Activated naive CD8-positive, alpha-beta T cell treated with anti-CD3 and anti-CD28 coated beads, Interleukin-2, amount 10 ng/mL, durations not matched to agents 7 days and 5 days (primary cell): ENCODE measurements at places on chromosomes 7 and 10. TPM values are rescaled to one million over a fixed set of nuclear protein-coding genes. Genes with fewer than 3 reads are reported as not detected.
A peak's percentile ranks its signal among the peaks of the same experiment; 100 is the strongest.

- no peak for DNase-seq
Measured at GRCh38 chr7:50983850-50984249, 201.2 kb upstream of the GRB10 start.

The CFAP70 gene
- 2.2 TPM for total RNA-seq

DNA sequence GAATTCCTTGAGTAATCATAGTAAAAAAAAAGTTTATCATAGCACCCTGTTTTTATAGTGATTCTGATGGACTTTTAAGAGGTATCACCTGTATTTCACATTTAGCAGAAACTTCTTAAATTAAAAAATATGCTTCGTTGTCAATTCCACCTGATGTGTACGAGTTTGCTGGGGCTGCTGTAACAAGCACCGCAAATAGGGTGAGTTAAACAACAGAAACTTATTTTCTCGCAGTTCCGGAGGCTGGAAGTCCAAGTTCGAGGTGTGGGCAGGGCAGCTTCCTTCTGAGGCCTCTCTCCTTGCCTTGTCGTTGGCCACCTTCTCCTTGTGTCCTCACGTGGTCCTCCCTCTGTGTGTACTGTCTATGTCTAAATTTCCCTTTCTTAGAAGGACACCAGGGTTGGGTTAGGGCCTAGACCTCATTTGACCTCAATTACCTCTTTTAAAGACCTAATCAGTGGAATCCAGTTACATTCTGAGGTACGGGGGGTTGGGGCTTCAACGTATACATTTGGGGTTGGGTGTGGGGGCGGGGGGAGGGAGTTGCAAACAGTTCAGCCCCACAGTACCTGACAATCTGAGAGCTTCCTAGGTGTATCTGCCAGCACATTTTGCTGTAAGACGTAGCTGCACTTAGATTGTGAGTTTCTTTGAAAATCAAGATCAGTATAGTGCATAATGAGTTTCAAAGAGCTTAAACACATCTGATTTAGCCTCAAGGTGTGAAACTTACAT, 72.7 kb downstream of the RBM33 start:
- no peak for DNase-seq

The OLAH gene
- total RNA-seq = 0.61 TPM

GRCh38 chr10:87668324-87669074, 8.8 kb downstream of the PAPSS2 start:
- DNase-seq = no peak

DNA sequence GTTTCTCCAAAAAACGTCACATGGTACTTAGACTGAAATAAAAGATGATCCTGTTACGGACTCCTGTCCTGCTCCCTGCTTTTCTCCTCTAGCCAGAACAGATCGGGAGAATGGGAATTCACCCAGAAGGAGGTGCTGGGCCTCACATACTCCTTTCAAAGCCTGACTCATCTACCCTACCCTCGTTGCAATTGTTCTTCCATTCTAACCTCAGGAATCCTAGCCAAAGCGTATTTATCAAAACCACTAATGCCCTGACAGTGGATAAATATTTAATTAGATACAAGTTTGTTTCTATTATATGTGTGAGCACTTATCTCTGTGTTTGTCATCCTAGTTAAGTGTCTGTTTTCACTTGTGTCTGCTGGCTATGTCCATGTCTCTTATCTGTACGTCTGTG, 21.7 kb downstream of the ZCWPW1 start:
- DNase-seq = no peak

The RTKN2 gene
- total RNA-seq = 3.6 TPM

DNA sequence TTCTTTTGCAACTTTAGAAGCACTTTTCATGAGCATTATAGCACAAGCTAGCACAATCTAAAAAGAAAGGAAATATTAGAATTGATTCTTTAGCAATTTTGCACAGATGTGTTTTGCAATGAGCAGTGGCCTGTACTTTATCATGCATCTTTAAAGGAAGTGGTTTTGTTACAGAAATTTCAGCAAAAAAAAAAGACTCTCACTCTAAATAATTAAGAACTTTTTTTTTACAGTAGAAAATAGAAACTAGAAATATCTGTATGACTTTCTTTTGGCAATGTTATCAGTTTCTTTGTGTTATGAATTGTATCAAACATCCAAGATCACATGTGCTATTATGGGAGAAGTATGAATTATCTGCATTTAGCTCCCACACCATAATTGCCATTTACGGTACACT, 195.7 kb upstream of the KLF6 start:
- no peak for DNase-seq

DNA sequence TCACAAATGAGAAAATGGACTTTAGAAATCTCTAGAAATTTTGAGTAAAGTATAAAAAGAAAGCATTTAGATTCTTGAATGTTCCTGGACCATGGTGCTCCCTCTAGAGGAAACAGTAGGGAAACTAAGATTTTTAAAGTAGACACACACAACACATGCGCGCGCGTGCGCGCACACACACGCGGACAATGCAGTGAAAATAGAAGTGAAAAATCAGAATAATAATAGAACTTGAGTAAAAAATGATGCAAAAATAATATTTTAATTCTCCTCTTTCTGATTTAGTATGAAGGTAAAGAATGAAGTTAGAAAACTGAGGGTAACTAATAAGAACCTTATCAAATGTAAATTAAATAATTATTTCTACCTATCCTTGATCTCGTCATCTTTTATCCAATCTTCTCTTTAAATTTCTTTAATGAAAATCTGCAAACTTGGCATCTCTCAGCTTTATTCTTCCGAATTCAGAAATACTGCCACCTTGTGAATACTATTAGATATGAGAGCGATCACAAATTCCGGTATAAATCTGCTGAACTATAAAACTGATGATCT, 117.0 kb upstream of the AMPH start:
- DNase-seq = no peak

The TMEM213 gene
- total RNA-seq = not detected

The CAMK1D gene
- 7.5 TPM for total RNA-seq

- DNase-seq = no peak
Measured at GRCh38 chr10:85741626-85742300, 624.8 kb downstream of the GRID1 start.

DNA sequence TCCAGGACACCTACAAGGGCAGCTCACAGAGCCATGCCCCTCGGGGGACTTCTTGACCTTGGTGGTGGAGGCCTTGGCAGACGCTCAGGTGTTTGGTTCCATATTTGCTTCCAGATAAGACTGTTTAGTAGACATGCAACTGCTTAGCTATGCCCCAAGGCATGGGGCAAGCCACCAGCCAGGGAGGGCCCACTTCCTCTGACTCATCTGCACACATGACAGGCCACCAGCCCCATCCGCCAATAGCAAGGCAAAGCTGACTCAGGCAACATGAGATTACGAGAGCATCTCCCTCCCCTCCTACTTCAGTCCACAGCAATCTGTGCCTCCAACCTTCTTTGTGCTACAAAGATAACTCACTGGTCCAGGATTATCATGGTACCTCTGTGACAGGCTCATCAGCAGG, 54.9 kb downstream of the KCNMA1 start:
- DNase-seq = peak; percentile 39

DNA sequence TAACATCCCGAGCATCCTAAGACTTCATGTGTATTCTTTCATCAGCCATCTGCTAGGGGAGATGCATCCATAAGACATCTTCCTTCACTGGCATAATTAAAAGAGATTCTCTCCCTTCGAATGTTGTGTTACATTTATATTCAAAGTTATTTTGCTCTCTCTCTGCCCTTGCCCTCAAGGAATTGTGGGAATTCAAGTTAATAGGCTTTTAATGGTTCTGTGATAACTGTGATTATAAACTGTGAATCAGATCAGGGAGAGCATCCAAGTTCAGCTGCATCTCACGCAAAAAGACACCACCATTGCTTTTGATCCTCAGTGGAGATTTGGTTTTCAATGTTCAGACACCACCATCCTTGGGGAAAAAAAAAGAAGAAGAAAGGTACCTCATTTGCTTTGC, 9.2 kb upstream of the TEX36 start:
- DNase-seq = no peak

DNA sequence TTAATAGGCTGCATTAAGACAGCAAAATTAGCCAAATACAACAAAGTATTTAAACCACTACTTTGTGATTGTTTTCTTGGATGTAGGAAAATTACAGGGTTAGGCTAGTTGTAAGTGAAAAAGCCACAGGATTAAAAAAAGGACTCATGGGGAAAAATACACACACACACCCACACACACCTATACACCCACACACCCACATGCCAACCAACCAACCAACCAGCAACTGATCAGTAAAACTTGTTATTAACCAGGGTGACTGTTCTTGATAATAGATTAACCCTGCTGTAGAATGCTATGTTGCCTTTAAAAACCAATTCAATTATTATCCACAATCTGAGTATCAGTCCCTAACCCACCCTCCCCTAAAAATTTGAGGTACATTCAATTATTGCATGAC, 49.0 kb downstream of the MTPN start:
- no peak for DNase-seq

DNA sequence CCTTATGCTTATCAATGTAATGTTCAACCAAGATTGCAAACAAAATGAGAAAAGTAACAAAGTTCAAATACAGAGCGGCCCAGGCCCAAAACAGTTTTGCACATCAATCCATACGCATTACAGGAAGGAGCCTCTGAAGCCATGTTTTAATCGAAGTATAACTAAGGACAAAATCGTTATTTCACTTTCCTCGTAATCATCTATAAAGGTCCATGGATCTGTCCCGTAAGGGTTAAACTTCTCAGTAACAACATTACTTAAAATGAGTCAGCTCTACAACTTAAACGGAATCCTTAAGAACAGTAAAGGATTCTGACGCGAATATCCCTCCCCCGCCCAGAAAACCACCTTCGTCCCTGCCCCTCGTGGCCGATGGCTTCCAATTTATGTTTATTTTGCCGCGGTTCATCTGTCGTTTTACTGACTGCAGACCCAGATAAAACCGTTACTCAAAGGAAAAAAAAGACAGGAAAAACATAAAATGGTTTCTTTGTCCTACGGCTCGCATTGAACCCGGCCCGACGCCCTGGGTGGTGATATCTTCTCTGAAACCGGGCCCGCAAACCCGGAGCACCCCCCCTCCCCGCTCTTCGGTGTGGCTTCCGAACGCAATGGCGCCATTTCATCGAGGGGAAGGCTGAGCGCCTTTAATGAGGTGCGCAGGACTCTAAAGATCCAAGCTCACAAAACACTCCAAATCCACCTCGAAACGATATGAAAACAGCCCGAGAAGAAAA, 1.1 kb downstream of the HNRNPA2B1 start:
- peak; percentile 65 for DNase-seq
